ENCODE measurements at places on chromosomes 3 and 15.

GRCh38 chr3:4950351-4950784 is 28.9 kb upstream of the BHLHE40 start:
- no peak for DNase-seq

GRCh38 chr15:70084461-70084860 is 13.3 kb downstream of the TLE3 start:
- no peak for DNase-seq

- no peak for DNase-seq
These were observed 11.5 kb downstream of the CTSH start for GRCh38 chr15:78933187-78933822.

GRCh38 chr15:92316586-92317295 is 76.9 kb upstream of the ST8SIA2 start:
- no peak for DNase-seq

- DNase-seq, result no peak
These were observed 61.6 kb downstream of the GLCE start for GRCh38 chr15:69222002-69222474.

All from endothelial cell (in vitro differentiated cells).